ENCODE measurements at places on chromosomes 4 and X.

DNA sequence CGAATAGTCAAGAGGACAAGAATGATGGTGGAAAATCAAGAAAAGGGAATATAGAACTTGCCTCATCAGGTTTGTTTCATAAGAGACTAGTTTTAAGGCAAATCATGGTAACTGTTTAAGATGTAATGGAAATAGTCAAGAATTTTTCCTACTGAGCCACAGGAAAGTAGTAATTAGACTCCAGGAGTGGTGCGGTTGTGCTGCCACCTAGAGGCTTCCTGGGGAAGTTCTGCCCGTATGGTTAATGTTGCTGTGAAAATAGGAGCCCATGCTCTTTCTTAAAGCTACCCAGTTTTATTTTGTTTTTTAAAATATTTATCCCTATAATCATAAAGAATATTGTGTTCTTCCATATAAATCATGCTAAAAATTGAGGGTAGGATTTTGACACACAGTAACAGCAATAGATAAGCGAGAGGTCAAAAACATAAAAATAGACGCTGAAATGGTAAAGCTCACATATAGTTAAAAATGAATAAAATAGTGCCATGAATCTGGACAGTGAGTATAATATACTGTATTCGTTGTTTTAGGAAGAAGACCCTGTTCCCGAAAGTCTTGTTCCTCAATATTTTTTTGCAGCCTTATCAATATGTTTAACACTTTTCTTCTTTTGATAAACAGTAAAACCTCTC, 87.0 kb downstream of the PHOX2B start:
- DNase-seq: peak; percentile 2

DNA sequence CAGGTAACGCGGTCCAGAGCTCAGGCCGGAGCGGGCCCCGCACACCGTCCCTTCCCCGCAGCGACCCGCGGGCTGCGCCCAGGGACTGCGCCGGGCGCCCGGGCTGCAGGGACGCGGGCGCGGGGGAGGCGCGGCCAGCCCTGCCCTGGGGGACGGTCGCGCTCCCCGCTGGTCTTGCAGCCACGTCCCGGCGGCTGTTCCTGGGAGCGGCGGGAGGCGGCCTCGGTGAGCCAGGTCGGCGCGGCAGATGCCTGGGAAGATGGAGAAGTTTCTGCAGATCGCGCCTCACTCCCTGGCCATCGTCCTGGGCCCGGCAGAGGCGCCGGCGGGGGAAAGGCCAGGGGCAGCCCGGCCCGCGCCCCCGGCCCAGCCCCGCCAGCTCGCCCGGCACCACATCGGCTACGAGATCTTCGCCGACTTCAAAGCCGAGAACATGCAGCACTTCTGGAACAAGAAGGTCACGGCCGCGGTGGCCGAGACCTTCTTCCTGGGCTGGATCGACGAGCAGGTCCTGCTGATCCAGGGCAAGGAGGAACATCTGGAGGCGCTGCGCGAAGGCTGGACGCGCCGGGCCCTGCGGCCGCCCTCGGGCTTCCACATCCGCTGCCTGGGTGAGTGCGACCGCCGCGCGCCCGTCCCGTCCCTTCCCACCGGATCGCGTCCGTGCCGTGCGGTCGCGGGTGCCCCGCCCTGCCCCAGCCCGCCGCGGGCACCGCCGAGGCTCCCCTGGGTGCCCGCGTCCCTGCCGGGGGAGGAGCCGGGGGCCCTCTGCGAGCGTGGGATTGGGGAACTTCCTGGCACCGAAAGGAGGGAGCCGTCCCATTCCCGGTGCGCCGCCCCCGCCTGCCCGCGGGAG, 107.4 kb upstream of the STOX2 start:
- DNase-seq: no peak

DNA sequence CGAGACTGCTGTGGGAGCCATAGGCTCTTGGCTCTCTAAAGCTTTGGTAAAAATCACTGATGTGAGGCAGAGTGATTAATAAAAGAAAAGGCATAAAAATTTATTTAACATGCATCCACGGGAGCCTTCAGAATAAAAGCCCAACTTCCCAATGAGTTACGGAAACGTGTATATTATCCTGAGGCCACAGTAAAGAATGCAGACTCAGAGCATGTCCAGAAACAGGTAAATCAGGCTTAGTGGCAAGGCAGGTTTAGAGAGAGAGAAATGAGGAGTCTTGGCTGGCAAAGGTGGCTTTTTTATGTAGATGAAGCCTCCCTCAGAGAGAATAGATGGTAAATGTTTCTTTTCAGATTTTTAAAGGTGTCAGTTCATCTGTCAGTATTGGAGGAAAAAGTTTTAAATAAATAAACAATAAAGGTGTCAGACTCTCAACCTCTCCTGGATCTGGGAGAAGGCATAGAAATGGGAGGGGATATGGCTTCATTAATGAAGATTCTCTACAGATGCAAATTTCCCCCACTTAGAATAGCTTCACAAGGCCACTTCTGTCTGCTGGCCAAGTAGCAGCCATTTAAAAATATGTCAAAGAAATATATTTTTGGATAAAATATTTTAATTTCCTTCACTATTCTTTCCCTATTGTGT, 24.0 kb downstream of the C4orf51 start:
- no peak for DNase-seq

- no peak for DNase-seq
Measured at GRCh38 chr4:135382280-135382959, 1180.8 kb upstream of the PABPC4L start.

DNA sequence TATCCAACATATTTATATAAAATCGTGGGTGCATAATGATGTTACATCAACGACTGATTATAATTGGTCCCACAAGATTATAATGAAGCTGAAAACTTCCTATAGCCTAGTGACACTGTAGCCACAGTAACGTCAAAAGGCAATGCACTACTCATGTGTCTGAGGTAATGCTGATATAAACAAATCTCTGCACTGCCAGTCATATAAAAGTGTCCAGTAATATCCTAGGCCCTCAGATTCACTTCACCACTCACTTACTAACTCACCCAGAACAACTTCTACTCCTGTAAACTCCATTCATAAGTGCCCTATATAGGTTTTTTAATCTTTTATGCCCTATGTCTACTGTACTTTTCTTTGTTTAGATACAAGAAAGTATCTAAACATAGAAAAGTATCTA, 18.8 kb downstream of the FRYL start:
- no peak for DNase-seq

- DNase-seq: no peak
Measured at GRCh38 chrX:1368385-1368698, 23.6 kb downstream of the SLC25A6 start.

- no peak for DNase-seq
Measured at GRCh38 chr4:47667552-47667951, 170.3 kb downstream of the CORIN start.

DNA sequence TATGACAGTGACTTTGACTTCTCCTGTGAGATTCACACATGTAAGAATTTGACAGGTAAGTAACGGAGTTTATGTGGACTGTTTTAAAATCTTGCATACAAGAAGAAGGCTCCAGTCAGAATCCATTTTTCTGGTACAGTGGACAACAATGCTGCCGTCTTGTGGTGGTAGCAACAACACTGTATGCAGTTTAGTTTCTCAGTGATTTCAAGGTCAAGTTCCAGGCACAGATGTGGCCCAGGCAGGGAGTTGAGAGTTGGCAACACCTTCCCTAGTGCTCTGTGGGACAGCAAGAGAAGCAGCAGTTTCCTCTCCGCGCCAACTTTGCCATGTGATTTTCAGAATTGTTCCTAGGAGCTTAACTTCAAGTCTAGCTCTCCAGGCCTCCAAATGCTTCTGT, 56.0 kb upstream of the STPG2 start:
- DNase-seq: no peak

GRCh38 chr4:75004755-75005668, 72.1 kb downstream of the PARM1 start:
- no peak for DNase-seq

DNA sequence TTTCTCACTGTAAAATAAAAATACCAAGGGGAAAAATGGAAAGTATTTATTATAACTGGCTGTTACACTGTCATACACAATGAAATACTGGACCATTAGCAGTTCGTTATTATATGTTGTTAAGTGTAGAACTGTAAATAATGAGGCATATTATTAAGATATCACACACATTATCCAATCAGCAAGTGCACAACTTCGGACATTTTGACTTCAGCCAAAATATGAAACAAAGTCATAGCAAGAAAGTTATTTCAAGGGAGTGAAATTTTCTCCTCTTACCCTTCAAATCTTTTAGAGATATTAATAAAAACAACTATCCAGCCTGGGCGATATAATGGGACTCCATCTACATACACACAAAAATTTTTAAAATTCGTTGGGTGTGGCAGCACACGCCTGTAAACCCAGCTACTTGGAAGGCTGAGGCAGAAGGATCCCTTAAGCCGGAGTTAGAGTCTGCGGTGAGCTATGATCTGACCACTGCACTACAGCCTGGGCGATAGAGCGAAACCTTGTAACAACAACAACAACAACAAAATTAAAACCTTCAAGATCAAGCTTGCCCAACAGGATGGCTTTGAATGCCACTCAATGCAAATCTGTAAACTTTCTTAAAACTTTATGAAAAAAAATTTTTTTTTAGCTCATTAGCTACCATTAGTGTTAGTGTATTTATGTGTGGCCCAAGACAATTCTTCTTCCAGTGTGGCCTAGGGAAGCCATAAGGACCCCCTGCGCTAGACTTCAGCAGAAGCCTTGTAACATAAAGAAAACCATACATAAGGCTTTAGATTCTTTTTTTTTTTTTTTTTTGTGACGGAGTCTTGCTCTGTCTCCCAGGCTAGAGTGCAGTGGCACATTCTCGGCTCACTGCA, 1.3 kb upstream of the CISD2 start:
- DNase-seq: no peak

DNA sequence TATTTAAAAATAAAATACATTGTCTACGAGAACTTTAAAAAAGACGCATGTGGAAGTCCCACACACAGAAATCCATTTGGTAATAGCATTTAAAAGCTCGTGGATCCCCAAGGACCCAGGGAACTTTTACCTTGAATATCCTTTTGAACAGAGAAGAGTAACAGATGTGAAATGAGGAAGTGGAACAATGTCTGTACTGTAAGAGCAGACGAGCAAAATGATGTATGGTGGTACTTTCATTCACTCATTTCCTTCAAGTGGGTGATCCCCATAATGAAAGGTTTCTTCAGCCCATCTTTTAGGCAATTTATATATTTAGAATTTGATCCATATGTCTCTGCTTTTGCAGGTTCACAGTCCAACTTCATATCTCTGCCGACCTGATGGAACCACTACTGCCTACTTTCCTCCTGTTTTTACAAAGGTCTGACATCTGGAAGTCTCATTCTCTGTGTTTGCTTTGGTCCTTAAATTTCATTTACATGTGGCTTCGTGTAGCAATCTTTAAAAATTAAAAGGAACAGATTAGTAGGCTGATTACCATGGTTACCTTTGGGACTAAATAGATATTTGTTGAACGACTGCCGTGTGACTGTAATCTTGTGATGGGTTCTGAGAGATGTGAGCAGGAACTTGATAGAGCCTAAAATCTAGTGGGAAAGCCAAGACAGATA, 188.4 kb downstream of the PALLD start:
- DNase-seq: no peak
